Stimulated activated CD8-positive, alpha-beta memory T cell treated with anti-CD3 and anti-CD28 coated beads, Interleukin-2, amount 100 ng/mL, for 1 hour (primary cell): ENCODE measurements at places on chromosomes 12 and 14.

- no peak for DNase-seq
Measured at GRCh38 chr12:106245767-106246166, 2.1 kb downstream of the CKAP4 start.

- DNase-seq, result no peak
Measured at GRCh38 chr12:23169012-23169695, 544.2 kb downstream of the ETNK1 start.

GRCh38 chr12:41459111-41459905 is 271.2 kb downstream of the PDZRN4 start:
- no peak for DNase-seq

DNA sequence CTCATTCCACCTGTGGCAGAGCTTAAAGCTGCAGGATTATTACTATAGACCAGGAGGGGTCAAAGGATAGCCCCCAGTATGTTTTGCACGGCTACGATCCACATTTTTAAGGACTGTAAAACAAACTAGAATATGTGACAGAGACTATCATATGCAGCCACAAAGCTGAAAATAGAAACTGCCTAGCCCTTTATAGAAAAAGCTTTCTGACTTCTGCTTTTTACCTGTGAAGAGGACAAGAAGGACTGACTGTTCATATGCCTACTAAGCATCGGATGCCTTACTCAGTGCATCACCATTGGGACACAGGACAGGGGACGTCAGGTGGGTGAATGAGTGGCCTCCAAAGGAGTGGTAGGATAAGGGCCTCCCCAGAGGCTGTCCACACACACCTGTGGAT is 29.8 kb downstream of the SPTB start:
- no peak for DNase-seq

- DNase-seq, result no peak
Measured at GRCh38 chr14:102971836-102972606, 49.6 kb downstream of the AMN start.

- no peak for DNase-seq
Measured at GRCh38 chr14:62409626-62410300, 635.5 kb downstream of the KCNH5 start.

DNA sequence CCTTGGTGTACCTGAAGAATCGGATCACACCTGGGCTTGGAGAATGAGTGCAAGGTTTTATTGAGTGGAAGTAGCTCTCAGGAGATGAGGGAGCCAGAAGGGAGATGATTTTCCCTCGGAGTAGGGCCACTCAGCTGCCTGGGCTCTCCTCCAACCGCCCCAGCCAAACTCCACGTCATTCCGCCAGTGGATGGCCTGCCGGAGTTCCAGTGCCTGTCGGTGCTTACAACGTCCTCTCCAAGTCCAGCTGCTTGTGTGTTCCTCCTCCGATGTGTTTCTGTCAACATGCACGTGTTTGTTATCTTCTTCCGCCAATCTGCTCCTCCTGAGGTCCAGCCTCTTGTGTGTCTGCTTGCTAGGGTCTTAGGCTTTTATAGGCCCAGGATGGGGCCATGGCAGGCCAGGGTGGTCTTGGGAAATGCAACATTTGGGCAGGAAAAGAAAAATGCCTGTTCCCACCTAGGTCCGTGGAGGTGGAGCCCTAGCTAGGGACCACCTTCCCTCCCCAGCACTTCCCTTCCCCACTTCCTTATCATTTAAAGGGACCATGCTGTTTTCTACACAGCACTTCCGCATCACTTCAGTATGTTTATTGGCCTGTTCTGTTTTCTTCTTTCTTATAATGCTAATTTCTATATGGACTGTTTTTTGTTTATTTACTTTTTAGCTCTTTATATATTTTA is 343.2 kb downstream of the PDZRN4 start:
- DNase-seq, result no peak

GRCh38 chr14:75168586-75169335 is 7.7 kb downstream of the TMED10 start:
- no peak for DNase-seq

- no peak for DNase-seq
Measured at GRCh38 chr12:132711080-132711843, 620 bp downstream of the PGAM5 start.

GRCh38 chr12:52976574-52977071 is 27.7 kb downstream of the KRT18 start:
- DNase-seq, result no peak

DNA sequence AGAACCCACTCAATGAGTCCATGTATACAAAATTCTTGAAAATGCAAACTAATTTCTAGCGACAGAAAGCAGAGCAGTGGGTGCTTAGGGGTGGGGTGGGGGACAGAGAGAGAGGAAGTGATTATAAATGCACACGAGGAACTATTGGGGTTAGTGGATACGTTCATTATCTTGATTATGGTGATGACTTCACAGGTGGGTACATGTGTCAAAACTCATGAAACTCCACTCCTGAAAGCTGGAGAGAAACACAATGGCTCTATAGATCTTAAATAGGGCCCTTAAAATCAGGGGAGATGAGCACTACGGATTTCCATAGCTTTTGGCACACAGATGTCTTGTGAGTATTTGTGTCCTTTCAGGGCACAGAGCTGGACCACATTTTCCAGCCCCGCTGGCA is 59.9 kb downstream of the STON2 start:
- no peak for DNase-seq

- DNase-seq, result no peak
Measured at GRCh38 chr12:31011746-31012566, 61.7 kb upstream of the DDX11 start.

DNA sequence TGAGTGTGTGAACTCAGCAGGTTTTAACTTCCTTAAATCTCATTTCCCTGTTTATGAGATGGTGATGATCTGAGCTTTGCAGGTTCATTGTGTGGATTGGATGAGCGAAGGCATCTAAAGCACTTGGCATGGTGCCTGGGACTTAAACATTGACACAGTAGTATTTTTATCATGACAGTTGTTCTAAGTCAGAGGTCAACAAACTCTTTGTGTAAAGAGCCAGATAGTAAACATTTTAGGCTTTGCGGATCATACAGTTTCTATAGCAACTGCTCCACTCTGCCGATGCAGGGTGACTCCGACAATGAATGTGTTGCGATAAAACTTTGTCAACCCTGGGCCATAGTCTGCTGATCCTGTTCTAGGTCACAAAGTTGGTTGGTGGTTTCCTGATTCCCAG is 25.2 kb downstream of the SLC24A4 start:
- DNase-seq, result no peak

DNA sequence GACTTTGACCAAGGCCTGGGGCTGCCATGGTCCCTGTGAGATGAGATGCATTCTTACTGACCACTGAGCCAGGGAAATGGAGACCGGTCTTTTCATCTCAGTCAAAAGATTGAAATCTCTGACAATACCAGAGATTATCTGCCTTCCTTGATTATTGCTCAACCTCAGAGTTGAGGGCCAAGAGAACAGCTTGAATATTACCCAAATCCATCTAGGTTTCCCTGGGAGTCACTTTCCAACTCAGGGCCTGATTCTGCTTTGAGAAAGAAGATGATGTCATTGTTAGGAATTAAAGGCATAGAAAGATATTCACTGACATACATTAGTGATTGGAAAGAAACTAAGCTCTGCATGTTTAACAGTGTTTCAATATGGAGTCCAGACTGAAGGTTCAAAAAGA is 515.9 kb upstream of the TBX3 start:
- no peak for DNase-seq

- no peak for DNase-seq
Measured at GRCh38 chr12:53145383-53146260, 34.9 kb upstream of the ZNF740 start.

DNA sequence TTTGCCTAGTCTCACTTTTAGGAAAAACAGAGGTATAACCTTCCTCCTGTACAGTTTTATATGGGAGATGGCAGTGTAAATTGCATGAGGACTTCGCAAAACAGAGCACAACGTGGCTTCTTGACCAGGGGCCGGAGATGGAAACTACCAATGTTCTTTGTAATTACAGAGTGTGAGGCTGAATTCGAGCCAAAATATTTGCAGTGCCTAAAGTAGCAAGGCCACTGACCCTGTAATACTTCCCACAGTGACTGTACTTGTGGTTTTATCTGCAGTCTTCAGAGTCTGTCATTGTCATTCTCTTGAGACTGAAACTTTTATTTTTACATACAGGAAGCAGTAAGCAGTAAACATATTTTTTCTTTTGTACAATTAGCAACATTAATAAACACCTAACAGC is 98.9 kb downstream of the RERG start:
- no peak for DNase-seq

- DNase-seq, result no peak
Measured at GRCh38 chr14:104593710-104594136, 10.8 kb downstream of the TMEM179 start.

DNA sequence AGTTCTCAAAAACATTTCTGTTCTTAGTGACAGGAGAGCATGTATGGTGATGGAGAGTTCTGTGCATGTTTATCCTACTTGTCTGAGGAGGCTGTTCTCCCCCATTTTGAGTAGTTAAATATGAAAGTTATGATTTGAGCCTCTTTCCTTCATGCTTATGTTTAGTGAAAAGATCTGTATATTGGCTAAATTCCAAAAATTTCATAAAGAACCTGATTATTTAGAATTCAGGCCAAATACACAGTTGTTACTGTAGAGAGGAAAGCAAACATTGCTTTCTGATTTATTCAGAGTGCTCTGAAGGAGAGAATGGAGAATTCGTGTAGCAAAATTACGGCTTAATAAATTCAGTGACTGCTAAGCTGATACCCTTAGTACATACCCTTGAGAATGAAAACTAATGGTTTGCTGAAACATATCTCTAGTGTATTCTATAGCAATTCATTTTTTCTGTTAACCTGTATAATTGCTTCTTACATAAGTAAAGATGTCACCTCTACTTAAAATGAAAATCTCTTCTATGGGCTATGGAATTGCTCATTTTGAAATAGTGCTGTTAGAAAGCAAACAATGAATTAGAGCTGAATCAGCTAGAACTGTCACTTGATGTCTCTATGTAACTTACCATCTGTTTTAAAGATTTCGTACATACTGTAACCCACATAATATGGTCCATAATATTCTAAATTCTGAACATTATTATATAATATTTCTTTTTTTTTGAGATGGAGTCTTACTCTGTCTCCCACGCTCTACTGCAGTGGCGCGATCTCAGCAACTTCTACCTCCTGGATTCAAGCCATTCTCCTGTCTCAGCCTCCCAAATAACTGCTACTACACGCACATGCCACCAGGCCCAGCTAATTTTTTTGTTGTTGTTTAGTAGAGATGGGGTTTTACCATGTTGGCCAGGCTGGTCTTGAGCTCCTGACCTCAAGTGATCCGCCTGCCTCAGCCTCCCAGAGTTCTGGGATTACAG is 417.0 kb upstream of the RGS6 start:
- no peak for DNase-seq

- DNase-seq, result no peak
Measured at GRCh38 chr12:13587721-13588390, 391.3 kb downstream of the EMP1 start.

DNA sequence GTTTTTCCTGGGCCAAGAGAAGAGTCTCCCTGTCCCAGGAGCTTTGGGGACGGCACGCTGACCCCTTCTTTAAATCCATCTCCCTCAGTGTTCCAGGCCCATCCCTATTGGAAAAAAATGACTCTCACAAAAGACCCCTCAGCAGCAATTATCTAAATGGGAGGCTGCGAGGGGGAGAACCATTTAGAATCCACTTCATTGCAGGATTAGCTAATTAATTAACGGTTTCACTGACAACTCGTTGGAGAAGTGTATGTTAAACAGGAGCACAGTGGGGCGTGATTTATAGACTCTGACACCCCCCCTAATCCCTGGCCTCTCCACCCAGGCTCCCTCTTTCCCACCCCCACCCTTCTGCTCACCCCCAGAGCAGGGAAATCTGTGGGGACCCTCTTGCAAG is 162.8 kb upstream of the LHX5 start:
- no peak for DNase-seq

DNA sequence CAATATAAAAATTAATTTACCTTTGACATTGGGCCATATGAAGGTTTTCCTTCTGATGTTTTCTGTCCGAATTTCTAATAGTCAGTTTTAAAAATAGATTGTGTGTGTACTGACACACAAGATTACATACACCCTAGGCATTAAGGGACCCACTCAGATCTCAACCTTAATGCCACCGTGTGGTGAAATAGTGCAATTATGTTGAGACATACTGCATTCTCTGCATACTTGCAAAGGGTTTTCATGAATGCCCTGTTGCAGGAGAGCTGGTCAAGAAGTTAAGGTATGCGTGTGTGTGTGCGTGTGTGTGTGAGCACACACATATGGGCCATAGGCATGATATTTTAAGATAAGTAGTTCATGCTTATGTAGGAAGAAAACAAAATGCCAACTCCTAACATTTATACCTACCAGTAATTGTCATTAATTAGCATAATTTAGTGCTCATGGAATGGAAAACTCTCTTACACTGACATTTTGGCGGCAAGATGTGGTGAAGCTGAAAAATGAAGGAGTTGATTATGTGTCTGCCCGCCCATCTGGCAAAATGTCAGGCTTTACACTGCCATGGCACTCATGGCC is 58.8 kb downstream of the PIK3C2G start:
- DNase-seq, result no peak

- no peak for DNase-seq
Measured at GRCh38 chr12:115770643-115771042, 506.9 kb downstream of the MED13L start.

GRCh38 chr14:92310776-92311375 is 12.1 kb upstream of the SLC24A4 start:
- no peak for DNase-seq

GRCh38 chr12:11564984-11565651 is 84.4 kb upstream of the ETV6 start:
- no peak for DNase-seq

GRCh38 chr12:62859321-62859737 is 75.6 kb downstream of the PPM1H start:
- DNase-seq, result no peak

- no peak for DNase-seq
Measured at GRCh38 chr12:112270673-112271072, 111.6 kb downstream of the HECTD4 start.

- no peak for DNase-seq
Measured at GRCh38 chr14:90274019-90274418, 17.7 kb downstream of the PSMC1 start.

- DNase-seq, result no peak
Measured at GRCh38 chr14:99561864-99562263, 42.1 kb downstream of the CCDC85C start.

GRCh38 chr12:110287986-110288385 is 6.9 kb downstream of the ATP2A2 start:
- no peak for DNase-seq
